Fibroblast of the conjunctiva (primary cell): ENCODE measurements at places on chromosomes 11 and 22.

- DNase-seq, result no peak
Observed at GRCh38 chr11:75931124-75931523, 116.1 kb downstream of the UVRAG start.

GRCh38 chr22:39374191-39374590 lies 24.4 kb downstream of the SYNGR1 start:
- no peak for DNase-seq

DNA sequence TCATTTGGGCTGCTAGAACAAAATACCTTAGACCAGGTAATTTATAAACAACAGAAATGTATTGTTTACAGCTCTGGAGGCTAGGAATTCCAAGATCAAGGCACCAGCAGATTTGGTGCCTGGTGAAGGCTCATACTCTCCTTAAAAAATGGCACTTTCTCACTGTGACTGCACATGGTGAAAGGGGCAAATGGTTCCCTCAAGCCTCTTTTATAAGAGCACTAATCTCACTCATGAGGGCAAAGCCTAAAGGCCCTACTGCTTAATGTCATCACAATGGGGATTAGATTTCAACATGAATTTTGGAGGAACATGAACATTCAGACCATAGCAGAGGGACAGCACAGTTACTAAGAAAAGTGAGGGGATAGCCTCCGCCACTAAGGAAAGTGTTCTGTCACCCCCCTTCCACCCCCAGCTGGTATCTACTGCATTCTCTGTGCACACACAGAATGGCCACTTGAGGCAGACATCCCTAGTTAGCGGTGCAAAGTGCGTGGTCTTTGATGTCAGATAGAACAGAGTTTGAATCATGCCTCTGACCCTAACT lies 47.2 kb upstream of the CEP295 start:
- DNase-seq, result no peak

GRCh38 chr22:41023299-41023623 lies 69.1 kb upstream of the EP300 start:
- DNase-seq, result no peak

DNA sequence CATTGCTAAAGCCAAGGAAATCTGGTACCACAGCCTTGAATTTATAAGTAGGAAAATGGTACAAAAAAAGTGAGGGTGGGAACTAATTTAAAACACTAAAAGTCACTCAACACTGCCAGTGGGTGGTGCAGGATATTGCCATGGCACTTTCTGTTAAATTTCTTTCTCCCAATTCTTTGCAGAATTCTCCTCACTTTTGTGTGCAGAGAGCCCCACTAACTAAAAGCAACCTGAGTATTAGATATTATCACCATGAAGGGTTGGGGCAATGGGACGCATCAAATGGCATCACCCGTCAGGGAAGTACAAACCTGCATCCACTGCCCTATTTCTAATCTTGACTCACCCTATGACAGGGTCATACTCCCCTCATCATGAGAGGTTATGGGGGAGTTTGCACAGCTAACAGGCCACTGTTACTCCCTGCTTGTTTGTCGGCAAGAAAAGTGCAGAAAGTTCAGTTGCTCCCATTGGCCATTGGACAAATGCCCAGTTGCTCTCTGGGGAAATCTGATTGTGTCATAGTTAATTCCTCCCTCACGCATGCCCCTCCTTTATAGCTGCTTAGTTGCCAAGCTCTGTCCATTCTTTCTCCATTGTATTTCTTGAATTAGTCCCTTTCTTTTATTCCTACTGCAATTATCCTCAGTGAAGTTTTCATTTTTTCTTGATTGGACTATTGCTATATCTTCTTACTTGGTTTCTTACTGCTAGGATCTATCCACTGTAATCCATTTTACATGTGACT lies 93.8 kb upstream of the BLID start:
- peak; percentile 85 for DNase-seq

- DNase-seq, result no peak
Observed at GRCh38 chr22:35863432-35863831, 145.8 kb downstream of the APOL5 start.

- no peak for DNase-seq
Observed at GRCh38 chr11:107804211-107804610, 54.4 kb downstream of the SLC35F2 start.
